ENCODE measurements at places on chromosomes 1 and 21. TPM values are rescaled to one million over a fixed set of nuclear protein-coding genes. Genes with fewer than 3 reads are reported as not detected.

- no peak overlapping the region for H3K27ac ChIP-seq
- no peak overlapping the region for H3K4me3 ChIP-seq
- no peak for DNase-seq
- no peaks in the 10 kb centered on the region for H3K27me3 ChIP-seq
- no peaks in the 10 kb centered on the region for H3K4me1 ChIP-seq
These were observed 318.5 kb upstream of the DUSP10 start for GRCh38 chr1:222060210-222060916.

DNA sequence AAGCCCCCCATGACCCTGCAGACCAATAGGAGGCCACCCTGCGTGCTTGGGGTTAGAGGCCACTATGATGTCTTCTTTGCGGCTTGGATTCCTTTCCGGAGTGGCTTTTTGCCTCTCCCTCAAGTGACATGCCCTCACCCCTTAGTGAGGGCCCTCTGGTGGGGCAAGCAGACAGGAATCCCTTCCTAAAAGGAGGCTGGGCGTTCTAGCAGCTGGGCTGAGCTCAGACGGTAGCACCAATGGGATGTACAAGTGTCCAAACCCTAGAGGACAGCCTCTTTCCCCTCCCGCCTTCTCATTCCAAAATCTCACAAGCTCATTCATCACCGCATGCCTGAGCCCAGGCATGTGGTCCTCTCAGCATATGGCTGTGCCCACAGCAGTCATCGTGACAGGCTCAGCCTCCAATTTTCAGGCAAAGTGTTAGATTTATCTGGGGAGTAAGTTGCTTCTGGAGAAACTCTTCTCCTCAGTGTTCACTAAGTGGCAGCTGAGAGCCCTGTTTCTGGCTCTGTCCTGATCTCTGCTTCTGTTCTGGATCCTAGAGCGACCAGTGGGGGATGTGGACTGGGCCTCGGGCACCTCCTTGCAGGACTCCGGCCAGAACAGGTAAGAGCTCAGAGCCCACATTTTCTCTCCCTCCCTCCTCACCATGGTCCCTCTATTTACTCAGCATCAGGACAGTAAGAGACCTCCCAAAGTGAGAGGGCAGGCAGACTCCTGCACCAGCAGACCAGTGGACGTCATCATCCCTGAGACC lies 4.8 kb downstream of the KIAA1614 start:
- no peak for DNase-seq
- peaks cover 8% of the 10 kb centered on the region for H3K27me3 ChIP-seq
- H3K36me3 ChIP-seq, result no peaks in the 10 kb centered on the region
- H3K4me3 ChIP-seq, result no peak overlapping the region
- H3K27ac ChIP-seq, result no peak overlapping the region

DNA sequence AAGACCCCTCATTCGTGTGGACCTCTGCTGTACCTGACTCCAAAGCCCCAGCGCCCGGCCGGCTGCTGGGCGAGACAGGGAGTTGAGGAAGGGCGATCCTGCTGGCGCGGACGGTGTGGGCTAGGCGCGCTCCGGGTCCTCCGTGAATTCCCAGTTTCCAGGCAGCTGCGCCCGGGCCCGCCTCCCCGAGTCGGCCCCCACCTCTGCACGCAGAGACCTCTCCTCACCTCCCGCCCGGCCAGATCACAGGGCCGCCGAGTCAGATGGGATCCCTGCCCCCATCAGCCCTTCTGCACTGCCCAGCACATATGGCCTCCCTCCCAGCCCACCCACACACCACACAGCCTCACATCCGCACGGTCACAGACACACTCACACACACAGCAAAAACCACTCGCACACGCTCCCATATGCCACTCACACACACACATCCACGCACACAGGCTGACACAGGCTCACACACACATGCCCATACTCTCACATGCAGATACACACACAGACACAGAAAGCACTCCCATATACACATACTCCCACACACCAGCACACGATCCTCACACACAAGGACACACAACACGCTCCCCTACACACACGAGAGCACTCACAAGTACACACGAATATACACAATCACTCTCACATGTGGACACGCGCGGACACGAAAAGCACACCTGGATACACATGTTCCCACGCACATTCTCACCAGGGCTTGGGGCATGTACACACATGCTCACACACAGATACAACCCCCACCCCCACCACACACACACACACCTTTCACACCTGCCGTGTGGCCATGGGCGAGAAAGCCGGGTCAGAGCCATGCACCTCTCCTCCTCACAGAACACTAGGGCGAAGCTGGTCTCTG lies 7.2 kb upstream of the GUCA2B start:
- H3K27me3 ChIP-seq, result no peaks in the 10 kb centered on the region
- no peaks in the 10 kb centered on the region for H3K36me3 ChIP-seq
- H3K4me1 ChIP-seq, result no peaks in the 10 kb centered on the region
- no peak overlapping the region for H3K27ac ChIP-seq

DNA sequence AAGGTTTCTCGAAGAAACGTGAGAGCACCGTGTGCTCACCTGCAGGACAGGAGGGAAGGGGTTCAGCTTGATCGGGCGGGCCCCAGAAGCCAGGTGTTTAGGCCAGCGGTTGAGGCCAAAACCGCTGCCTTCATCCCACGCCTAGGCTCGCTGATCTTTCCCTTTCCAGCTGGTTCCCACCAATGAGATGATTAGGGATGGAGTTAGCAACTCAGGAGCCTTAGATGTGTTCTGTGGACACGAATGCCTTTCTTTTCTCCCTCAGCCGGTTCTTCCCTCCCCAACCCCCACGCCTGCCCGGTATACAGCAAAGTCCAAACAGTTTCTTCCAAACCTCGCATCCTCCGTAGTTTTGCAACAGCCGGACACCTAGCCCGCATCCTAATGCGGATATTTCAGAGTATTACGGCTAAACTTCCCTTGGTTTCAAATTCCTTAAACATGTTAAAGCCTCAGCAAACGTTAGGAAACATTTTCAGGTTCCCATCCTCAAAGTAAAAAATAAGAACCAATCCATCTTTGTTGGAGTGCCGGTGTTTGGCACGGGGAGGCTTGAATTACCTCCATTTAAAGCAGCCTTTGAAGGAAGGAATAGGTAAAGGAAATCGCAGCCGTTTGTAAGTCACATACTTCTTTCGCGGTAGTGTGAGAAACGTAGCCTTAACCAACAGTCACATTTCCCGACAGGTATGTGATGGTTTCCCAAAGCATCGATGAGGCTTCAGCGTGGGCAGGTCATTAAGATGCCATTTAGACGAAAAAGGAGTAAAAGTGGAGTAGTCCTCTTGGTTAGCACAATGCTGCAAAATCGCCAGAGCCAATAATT lies 1.1 kb downstream of the LRRC8C start:
- H3K27ac ChIP-seq, result peak overlapping the region; percentile 93
- no peaks in the 10 kb centered on the region for H3K36me3 ChIP-seq
- no peaks in the 10 kb centered on the region for H3K27me3 ChIP-seq
- DNase-seq, result no peak
- peaks cover 36% of the 10 kb centered on the region for H3K4me1 ChIP-seq

DNA sequence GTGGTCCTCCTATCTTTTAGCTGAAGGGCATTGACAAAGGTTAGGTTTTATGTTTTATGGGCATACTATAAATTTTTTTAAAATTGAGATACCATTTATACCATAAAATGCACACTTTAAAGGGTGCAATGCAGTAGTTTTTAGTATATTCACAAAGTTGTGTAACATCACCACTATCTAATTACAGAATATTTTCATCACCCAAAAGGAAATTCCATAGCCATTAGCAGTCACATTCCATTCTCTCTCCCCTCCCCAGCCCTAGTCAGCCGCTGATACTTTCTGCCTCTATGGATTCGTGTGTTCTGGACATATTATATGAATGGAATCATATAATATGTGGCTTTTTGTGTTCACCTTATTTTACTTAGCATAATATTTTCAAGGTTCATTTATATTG lies 135.8 kb upstream of the B3GALT2 start:
- H3K4me3 ChIP-seq, result no peak overlapping the region
- H3K4me1 ChIP-seq, result no peaks in the 10 kb centered on the region
- no peak for DNase-seq
- H3K27ac ChIP-seq, result no peak overlapping the region

- no peaks in the 10 kb centered on the region for H3K4me1 ChIP-seq
- H3K27me3 ChIP-seq, result no peaks in the 10 kb centered on the region
- peak overlapping the region; percentile 42 for H3K27ac ChIP-seq
These were observed 10.4 kb upstream of the PPT1 start for GRCh38 chr1:40107290-40107959.

- no peak overlapping the region for H3K27ac ChIP-seq
- H3K36me3 ChIP-seq, result no peaks in the 10 kb centered on the region
- H3K4me3 ChIP-seq, result no peak overlapping the region
- H3K4me1 ChIP-seq, result no peaks in the 10 kb centered on the region
These were observed 363.9 kb downstream of the RPS6KC1 start for GRCh38 chr1:213414911-213415310.

FCAMR gene
- not detected for total RNA-seq

CHI3L2 gene
- 13.2 TPM for total RNA-seq

CSTB gene
- total RNA-seq, result 114 TPM

HUNK gene
- 2.6 TPM for total RNA-seq

PLD5 gene
- total RNA-seq, result 0.49 TPM

Data from upper lobe of left lung (tissue), 6 donors.